ENCODE measurements at places on chromosomes 2 and 18. TPM values are rescaled to one million over a fixed set of nuclear protein-coding genes. Genes with fewer than 3 reads are reported as not detected.

- no peak for DNase-seq
These were observed 97.5 kb downstream of the MRO start for GRCh38 chr18:50722311-50722710.

GRCh38 chr2:226151157-226151556 is 648.5 kb downstream of the IRS1 start:
- no peak for DNase-seq

DNA sequence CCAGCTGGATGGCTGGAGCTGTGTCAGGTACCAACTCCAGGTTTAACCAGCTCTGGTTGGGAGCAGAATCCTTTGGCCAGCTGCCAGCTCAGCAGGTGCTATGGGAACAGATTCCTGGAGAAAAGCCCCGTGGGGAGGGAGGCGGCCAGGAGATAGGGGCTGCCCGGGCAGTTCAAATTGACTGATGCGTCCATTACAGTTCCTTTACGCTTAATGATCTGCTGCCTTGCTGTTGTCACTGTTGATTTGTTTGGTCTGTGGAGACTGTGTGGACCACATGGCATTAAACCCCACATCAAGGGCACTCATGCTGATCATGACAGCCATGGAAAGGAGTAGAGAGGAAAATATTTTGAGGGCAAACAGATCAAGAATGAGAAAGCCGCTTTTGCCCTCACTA is 200.0 kb downstream of the TSN start:
- no peak for DNase-seq

- no peak for DNase-seq
These were observed 22.5 kb upstream of the MTA3 start for GRCh38 chr2:42545841-42546390.

The INHA gene
- 0.73 TPM for total RNA-seq

The FAM124B gene
- total RNA-seq: 3.5 TPM

GRCh38 chr18:69617888-69618287 is 217.2 kb downstream of the DOK6 start:
- no peak for DNase-seq

DNA sequence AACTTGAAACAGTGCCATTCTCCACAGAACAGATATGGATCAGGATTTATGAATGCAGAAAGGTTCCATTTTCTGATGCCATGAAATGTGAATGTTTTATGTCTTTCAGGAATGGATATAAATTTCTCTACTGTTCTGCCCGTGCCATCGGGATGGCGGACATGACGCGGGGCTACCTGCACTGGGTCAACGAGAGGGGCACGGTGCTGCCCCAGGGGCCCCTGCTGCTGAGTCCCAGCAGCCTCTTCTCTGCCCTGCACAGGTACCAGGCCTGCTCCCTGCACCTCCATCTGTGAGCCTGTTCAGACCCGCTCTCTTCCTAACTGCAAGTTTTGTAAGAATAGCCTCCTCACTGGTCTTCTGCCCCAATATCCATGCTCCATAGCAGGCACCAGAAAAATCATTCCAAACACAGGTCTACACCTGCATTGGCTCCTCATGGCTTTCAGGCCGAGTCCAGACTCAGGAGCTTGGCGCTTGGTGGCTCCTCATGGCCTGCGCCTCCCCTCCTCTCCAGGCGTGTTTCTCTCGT is 68.6 kb downstream of the LPIN1 start:
- DNase-seq: no peak

The EPB41L3 gene
- total RNA-seq: 35.4 TPM

- no peak for DNase-seq
These were observed 81.4 kb downstream of the EPAS1 start for GRCh38 chr2:46378616-46379015.

DNA sequence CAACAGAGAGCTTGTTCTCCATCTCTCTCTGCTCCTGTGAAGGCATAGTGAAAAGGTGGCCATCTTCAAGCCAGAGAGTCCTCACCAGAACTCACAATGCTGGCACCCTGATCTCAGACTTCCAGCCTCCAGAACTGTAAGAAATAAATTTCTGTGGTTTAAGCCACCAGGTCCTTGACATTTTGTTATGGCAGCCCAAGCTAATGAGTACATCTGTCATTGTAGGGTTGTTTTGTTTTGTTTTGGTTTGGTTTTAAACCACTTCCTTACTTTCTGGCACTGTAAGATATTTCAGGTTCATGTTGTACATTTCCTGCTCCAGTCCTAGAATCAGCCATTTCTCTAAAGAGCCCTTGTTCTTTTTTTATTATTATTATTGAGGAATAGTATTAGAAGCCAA is 171.2 kb downstream of the CPS1 start:
- DNase-seq: no peak

DNA sequence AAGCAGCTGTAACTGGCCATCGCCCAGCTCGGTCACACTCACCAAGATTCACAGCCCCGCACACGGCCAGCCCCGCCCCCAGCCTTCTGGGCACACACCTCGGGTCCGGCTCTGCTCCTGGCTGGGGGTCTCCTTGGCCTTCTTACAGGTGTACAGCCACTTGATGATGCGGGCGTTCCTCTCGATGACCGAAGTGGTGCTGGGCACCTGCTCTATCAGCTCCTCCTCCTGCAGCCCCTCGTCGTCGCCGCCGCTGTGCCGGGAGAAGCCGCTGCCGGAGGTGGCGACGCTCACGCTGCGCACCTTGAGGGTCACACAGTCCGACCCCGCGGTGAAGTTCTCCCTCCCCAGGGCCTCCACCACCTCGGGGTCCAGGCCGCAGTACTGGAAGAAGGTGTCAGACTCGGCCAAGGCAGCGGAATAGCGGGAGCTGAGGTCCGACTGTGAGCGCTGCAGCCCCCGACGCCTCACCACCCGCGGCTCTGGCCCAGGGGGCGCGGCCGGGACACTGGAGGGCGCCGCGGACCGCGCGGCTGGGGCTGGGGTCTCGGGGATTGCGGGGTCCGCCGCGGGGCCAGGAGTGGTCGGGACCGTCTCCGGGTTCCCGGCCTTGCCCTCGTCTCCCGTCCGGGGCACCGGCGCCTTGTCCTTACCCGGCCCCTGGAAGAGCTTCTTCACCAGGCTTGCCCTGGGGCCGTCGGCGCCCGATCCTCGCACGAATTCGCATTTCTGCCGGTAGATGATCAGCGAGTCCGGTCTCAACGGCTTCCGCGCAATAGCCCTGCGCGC is 769 bp downstream of the FAM110C start:
- DNase-seq: no peak
